ENCODE measurements at places on chromosomes 7 and 10.

GRCh38 chr7:53151496-53151895 is 116.1 kb downstream of the POM121L12 start:
- no peak for DNase-seq

DNA sequence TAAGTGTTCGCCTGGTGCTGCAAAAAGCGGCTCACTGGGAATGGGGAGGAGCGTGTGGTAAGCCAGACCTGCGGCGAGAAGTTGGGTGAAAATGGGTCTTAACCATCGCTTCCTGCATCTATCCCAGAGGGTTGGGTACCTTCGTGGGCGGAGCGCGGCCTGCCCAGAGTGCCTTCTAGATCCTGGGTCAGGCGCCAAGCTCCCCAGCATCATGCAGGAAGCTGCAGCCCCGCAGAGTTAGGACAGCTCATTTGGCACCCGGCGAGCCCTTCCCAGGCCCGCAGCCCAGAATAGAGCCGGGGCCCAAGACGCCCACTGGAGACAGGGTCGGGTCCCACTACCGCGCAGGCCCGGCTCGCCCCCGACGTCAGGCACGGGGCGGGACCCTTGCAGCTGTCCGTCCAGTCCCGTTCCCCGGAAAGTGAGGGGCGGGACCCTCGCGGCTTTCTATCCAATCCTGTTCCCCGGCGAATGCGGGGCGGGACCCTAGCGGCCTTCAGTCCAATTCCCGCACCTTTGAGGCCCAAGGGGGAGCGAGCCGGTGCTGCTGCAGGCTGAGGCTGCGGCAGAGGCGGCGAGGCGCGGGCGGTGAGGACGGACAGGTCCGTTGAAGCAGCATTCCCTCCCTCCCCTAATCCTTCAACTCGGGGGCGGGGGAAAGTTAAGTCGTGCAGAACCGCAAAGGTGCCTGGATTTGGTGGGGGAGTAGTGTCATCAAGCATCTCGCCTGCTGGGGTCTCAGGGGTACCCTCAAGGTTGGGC is at the start of gene CROT:
Gene CROT, plus strand, starts transcription at position 499 of the 762 bp plus-strand sequence. CDS start 3,405 bp downstream, outside the sequence.
- DNase-seq: peak; percentile 83

GRCh38 chr7:18762189-18762588 is 266.6 kb downstream of the HDAC9 start:
- no peak for DNase-seq

DNA sequence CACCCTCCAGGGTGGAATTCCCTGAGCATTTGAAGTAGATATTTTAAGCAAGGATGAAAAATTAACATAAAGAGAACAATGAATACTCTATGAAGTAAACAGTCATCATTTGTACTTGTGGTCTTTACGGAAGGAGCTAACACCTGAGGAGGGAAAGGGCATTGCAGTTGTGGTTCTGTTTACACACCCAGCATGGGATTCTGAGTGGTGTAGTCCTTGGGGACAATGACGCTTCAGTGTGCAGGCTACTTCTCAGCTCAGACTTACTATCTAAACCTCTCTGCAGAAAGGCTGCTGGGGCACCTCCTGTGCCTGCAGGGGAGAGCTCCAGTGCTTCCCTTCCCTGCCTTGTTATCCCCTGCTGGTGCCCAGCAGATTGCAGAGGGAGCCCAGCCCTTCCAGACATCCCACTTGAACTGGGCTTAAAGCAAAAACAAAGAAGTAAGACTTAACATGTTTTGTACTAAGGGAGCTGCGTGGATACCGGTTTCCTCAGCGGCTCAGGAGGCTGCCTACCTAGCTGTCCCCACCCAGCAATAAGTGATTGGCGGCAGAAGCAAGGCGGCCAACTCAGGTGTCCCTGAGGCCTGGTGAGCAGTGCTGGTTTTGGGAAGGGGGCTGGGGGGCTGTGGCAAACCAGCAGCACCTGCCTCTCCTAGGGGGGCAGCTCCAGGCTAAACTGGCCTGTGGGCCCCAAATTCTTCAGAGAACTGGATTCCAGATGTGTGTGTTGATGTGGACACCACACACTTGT is 89.1 kb downstream of the CELF2 start:
- DNase-seq: no peak

- no peak for DNase-seq
Measured at GRCh38 chr10:99941942-99942820, 67.6 kb downstream of the DNMBP start.

DNA sequence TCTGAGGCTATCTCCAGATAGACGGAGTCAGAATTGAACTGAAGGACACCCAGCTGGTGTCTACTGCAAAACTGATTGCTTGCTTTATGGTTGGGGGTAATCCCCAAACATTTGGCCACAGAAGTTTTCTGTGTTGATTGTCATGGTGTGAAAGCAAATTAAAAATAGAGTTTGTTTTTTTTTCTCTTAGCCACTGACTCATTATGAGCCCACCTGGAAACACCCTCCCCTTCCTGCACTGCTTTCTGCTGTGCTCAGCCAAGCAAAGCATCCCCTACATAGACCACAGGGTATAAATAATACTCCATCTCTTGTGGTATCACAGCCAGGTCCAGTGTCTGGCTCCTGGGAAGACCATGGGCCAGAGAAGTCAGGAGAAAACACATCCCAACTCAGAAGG is 6.5 kb upstream of the VWC2 start:
- no peak for DNase-seq

- DNase-seq: no peak
Measured at GRCh38 chr10:82318534-82318933, 443.5 kb downstream of the NRG3 start.

DNA sequence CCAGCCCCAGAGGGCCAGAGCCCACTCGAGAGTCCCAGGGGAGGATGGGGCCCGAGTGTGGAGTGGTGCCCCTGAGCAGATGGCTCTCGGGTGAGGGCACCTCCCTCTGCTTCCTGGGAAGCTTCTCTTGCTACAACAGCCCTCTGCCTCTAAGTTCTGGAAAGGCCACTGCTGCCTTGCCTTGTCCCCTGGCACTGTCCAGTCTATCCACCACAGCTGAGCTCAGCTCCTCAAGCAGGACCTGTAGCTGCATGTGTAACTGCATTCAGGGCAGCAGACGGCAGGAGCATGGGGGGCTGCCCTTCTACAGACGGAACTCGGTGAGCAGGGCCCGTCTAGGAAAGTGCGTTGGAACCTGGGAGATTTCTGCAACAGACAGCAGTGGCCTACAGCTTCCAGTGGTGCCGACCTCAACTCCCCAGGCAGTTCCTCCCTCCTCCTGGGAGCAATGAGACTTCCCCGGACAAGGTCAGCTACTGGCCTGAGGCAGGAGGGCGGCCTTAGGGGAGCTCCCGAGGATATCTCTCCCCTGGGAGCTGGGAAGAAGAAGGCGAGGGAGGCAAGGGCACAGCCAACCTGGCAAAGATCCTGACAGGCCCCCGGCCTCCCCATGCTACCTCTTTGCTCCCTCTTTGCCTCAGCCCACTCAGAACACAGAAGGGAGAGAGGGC is 88.5 kb downstream of the DLG5 start:
- DNase-seq: no peak

DNA sequence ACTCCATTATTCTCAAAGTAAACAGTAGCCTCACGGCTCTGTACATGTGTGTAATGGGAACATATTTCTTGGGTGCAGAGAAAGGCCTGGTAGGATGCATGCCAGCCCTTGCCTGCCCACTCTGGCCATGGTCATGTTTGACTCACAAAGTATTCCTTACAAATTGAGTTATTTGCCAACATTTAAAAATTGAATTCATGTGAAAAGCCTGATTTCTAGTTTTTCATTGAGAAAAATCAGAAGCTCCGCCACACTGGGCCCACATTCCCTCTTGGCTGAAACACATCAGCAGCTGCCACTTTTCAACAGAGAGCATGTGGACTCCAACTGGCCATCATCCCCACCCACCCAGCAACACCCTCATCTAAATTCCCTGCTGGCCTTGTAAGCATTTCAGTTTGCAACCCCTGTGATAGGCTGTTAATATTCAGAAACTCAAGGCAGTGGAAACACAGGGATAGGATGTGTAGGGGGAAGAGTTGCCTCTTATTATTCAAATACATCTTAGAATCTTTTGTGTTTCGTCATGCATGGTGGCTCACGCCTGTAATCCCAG is 40.9 kb downstream of the CDH23 start:
- DNase-seq: no peak

GRCh38 chr7:95921543-95921942 is 149.2 kb downstream of the DYNC1I1 start:
- no peak for DNase-seq

GRCh38 chr7:74235518-74236268 is 18.5 kb downstream of the RFC2 start:
- no peak for DNase-seq

GRCh38 chr7:140267381-140268226 is 90.8 kb upstream of the KDM7A start:
- peak; percentile 73 for DNase-seq

DNA sequence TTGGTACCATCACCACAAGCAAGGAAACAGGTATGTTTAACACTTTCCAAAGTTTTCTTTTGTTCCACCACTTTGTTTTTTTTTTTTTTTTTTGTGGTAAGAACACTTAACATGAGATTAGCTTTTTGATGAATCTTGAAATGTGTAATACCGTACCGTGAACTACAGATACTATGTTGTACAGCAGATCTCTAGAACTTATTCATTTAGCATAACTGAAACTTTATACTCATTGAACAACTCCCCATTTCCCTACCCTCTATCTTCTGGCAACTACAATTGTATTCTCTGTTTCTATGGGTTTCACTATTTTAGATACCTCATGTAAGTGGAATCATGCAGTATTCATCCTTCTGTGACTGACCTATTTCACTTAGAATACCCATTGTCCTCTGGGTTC is 162.7 kb upstream of the ITGB1 start:
- DNase-seq: no peak

DNA sequence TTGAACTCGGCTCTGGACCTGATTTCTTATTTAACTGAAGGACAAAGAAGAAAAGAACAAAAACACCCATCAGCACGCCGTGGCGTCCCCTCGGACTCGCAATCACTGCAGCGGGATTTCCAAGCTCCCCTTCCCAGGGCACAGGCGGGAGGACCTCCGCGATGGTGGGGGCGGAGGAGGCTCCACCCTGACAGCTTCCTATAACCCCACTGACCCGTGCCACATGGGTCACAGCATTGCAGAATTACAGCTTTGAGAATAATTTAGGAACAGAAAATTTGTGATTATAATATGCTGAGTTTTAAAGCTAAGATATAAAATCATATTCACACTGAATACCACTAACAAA is 129.7 kb upstream of the SEC61G start:
- DNase-seq: no peak

GRCh38 chr7:35024298-35024697 is 13.0 kb downstream of the DPY19L1 start:
- no peak for DNase-seq

GRCh38 chr10:565676-566075 is 123.8 kb downstream of the DIP2C start:
- no peak for DNase-seq

- DNase-seq: no peak
Measured at GRCh38 chr7:96314402-96315124, 7.3 kb downstream of the SLC25A13 start.

DNA sequence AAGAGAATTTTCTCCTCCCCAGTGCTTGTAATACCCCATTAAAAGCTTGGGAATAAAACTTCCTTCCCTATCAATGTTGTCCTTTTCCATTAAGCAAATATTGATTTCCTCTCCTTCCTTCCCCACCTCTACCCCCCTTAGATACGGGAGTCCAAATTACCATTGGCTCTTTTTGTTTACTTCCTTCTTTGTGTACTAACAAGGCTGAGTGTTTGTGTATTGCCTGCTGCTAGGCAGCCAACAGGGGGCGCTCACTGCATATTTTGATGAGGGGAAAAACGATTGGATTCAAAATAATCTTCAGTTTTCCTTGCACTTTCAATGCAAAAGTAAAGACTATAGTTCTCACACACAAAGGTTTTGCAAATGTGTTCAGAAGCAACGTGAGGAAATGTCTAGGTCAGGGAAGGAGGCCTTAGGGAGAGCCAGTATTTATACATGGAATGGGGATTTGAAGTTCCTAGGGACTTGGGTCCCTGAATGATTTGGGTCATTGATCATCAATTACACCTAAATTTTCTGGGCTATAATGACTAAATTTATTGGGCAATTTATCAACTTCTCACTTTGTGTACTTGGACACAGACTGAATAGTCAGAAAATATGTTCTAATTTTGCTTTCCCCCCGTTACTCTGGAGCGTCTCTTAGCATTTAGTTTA is 23.6 kb upstream of the VPS41 start:
- peak; percentile 67 for DNase-seq

- peak; percentile 91 for DNase-seq
Measured at GRCh38 chr10:22702348-22702747, 12.0 kb downstream of the PIP4K2A start.

DNA sequence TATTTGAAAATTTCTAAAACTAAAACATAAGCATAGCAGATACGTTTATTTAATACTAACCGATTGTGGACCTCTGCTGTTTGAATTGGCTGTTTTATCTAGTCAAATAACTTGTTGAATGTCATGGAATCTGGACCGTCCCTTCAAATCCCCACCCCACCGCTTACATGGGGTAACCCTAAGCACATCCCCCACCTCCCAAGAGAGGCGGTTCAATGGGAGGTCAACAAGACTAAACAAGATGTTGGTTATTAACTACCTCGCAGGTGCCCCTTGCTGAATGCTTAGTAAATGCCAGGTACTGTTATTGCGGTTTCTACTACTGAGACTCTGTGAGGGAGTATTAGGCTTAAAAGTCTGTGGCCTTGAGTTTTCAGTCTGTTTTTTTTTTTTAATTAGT is 70.9 kb downstream of the DAGLB start:
- no peak for DNase-seq

DNA sequence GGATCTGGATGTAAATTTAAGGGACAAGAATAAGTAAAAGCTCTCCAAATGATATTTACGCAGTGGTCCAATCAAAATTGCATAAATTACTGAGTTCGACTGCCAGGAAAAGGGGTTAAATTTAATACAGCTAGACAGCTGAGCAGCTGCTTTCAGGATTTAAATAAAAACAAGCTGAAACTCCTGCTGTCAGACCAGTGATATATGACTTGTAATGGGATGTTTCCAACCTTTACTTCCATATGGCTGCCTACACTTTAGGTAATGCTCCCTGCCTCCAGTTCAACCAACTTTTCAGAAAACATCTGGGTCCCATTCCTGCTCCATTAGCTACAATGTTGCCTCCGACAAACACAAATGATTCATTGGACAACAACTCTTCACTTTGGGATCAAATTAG is 326.3 kb upstream of the DGKB start:
- DNase-seq: no peak

Data from hematopoietic multipotent progenitor cell treated with erythropoietin and hydrocortisone succinate and interleukin-3 and kit ligand, for 15 days (in vitro differentiated cells).